HT-29 (cell line): ENCODE measurements at places on chromosomes 3 and 15.

GRCh38 chr15:79294075-79294474 lies 11.6 kb downstream of the ANKRD34C start:
- DNase-seq = no peak

GRCh38 chr15:83207660-83208366 lies at the start of gene HDGFL3:
Gene HDGFL3 (minus strand): TSS chr15:83207823. CDS start chr15:83207414, 409 bp downstream.
- DNase-seq = no peak

- DNase-seq = peak; percentile 76
Measured at GRCh38 chr3:57971975-57972374, 36.2 kb upstream of the FLNB start.

DNA sequence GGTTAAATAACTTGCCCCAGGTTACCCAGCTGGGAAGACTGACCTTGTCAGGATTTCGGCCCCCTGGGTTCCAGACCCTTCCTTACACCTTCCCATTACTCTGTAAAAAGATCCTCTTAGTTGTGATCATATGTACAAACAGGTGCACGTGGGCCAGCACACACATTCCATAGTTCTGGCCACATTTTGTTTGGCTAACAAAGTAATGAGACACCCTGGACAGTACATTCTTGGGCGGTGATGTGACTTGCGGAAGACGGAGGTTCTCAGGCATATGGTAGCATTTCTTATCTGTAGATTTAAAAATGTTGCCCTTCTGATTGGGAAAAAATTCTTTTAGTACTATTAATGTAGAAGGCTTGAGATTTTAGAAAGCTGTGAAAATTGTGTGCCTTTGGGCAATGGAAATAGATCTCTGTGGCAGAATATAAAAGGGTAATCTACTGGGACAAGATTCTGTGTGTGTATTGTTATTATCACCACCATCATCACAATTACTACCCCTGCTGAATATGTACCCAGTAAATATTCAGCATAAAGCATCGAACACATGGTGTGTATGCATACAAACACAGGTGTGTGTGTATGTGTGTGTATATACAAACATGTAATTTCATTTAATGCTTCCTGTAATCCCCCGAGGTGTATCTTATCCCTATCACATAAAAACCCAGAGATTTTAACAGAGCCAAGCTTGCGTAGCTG lies 205.4 kb upstream of the UBE2E1 start:
- DNase-seq = no peak

GRCh38 chr3:143000528-143000927 lies 842 bp upstream of the U2SURP start:
- peak; percentile 58 for DNase-seq

DNA sequence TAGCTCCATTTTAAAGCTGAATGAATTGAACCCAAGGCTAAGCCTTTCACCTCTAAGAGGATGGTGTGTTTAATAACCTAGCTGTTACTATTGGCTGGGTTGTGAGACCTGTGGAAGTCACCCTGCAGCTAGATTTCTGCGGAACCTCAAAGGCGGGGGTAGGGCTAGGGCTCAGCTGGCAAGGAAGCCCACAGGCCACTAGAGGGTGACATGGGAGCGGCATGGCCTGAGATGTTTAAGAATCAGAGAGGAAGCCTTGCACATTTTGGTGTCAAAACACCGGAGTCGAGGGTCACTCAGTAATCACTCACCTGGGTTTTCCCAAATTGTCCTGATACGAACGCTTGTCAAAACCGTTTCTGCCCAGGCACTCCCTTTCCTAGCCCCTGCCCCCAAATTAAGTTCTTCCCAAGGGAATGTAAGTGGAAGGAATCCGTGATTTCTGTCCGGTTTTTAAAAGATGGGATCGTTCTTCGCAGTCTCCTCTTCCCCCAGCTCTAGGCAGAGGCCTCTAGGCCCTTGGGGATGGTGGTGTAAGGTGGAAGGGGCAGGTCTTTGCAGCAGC lies 3.8 kb upstream of the ACAD9 start:
- DNase-seq = peak; percentile 66

GRCh38 chr15:45431511-45431910 lies 53.2 kb upstream of the GATM start:
- no peak for DNase-seq

GRCh38 chr15:58247855-58248842 lies 110.0 kb downstream of the AQP9 start:
- DNase-seq = no peak

DNA sequence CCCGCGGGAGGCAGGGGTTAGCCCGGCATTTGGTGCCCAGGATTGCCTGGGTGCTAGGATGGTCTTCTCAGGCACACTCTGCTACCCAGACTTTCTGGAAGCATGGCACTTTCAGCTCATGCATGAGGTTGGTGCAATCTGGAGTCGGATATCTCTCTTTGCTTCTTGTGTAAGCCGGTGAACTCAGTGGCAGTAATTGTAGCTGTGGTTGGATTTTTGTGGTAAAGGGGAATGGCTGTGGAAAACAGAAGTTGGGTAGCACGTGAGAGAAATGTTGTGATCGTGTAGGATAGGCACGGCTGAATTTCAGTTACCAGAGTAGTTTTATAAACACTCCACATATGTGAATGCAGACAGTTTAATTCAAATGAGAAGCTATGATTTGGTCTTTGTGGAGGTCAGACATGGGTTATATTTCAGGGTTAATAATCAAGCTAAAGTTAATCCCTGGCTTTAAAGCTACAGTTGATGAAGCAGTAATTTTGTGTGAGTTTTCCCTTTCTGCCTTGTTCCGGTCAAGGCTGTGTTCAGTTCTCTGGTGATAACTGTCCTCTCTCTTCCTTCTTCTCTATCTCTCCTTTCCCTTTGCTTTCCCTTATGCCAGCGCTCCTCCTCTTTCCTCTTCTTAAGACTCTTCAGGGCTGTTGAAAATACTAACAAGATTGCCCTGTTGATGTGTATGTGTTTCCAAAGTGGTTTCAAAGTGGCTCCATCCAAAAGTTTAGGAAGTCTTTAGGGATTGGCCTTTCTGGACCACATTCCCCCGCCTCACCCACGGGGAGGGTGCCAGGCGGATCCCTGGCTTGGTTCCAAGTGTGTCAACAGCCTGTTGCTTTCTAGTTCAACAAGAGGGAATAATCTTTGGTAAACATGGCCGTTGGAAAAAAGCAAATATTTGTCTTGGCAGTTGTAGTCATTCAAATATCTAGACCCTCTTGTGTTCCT lies 404.6 kb upstream of the C2CD4B start:
- peak; percentile 82 for DNase-seq

- no peak for DNase-seq
Measured at GRCh38 chr3:43540624-43541023, 81.2 kb downstream of the ANO10 start.

DNA sequence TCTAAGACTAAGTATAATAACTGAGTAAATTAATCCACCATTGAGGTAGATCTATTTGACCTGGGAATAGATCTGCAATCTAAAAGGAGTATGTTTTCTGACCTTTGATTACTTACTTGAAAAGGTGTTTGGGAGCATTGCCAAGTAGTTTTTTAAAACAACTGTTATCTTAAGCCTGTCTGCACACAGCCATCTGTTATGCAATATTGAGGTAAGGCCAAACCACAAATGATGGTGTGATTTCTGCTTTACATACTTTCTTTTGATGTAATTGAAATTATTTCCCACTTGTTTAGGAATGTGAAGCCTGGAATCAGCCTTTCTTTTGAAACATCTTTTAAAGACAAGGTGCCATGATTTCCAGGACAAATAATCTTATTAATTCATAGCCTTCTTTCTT lies 274.0 kb downstream of the BBX start:
- DNase-seq = peak; percentile 61

GRCh38 chr3:176992565-176992964 lies 204.7 kb downstream of the TBL1XR1 start:
- DNase-seq = no peak

DNA sequence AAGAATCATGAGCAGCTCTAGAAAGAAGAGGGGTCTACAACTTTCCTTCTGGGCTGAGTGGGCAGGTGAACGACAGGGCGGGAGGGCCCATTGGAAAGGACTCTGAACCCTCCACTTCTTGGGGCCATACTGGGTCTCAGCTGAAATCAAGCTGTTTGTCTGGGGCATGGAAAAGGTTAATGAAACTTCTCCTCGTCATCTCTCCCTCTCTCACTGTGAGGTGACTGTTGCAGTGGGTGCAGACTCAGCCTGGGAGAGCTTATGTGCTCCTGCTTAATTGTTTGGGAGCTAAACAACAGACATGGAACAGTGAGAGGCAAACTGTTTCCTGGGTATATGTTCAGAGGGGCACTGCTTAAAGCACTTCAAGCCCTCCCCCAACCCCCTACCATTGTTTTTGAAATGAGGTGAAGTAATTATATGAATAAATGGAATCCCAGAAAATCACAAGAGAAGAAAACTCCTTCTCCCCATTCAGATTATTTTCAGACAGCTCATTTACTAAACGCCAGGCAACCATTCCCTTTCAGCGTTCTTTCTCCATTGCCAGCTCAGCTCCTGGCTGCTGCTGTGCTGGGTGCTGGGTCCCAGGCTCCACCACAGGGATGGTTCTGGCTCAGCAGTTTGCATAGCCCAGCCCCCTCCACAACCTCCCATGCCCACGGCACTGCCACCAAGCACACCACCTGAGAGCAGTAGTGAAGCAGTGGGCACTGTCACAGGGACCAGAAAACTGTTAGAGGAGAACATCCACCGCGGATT lies 444.9 kb upstream of the TBL1XR1 start:
- no peak for DNase-seq

DNA sequence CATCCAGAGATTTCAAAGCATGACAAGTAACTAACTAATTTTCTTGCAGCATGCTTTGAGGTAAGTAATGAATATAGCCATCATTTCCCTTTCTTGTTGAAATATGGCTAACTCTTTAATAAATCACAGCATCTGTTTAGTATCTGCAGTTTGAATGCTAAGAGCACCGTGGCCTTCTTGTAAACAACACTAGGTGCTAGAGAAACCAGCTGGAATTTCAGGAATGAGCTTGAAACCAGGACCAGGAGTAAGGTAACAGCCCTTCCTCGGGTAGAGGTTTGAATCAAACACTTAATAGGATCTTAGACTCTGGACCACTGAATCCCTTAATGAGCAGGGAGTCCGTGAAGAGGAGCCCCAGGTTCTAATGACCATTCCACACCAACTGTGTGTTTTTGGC lies 13.6 kb downstream of the CALML4 start:
- no peak for DNase-seq

DNA sequence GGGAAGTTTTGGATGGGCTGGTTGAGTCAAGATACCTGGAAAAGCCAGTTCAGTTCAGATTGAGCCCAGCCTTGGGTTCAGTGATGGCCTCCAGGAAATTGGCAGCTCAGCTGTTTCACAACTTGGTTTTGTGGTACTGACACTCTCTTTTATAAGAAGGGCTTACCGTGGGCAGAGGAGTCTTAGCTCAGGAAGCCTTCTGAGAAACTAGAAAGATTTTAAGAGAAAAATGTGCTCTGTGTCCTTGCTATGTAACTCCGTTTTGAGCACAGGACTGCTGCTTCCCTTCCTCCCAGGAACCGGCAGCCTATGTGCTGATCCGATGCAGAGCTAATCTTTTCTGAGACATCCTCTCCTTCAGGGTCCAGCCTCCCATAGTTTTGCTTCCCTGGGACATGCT lies 46.6 kb upstream of the RASGRP1 start:
- no peak for DNase-seq

DNA sequence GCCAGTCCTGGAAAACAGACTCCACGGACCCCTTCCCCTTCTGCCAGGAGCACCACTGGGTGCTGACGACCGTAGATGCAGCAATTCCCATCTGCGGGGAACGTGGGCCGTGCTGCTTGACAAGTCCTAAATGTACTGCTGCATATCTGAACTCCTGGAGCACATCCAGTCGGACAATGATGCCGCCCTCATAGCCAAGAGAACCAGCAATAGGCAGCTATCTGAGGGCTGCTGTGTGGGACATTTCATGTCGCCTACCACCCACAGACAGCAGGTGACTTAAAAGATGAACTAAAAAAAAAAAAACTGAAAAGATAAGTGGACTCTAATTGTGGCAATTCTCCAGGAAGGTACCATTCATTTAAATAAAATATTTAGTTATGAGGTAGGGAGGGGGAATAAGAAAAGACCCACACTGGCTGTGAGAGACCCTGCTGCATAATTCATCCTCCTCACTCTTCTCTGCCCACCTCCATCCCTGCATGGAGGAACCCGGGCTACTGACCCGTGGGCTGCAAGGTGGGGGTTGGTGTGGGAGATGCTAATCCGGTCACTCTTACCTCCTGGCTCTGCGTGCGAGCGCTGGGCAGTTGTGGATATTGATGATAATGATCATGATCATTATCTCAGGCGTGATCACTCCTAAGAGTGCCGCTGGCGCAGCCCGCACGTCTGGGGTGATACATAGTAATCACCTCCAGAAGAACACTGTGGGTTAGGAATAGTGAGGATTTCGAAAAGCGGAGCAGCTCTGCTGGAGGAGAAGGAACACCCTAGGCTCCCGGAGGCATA lies 28.3 kb downstream of the ALS2CL start:
- no peak for DNase-seq

DNA sequence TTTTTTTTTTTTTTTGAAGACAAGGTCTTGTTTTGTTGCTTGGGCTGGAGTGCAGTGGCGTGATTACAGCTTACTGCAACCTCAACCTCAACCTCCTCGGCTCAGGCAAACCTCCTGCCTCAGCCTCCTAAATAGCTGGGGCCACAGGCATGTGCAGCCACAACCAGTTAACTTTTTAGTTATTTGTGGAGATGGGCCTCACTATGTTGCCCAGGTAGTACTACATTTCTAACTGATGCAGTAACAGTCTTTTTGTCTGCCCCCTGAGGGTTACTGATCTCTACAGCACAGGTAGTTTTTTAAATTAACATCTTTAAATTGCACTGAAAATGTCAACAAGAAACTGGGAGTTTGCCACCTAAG lies 3.4 kb upstream of the LMLN start:
- no peak for DNase-seq

- no peak for DNase-seq
Measured at GRCh38 chr3:72582211-72582878, 265.9 kb downstream of the SHQ1 start.

- no peak for DNase-seq
Measured at GRCh38 chr3:48628277-48629017, 6.8 kb downstream of the SLC26A6 start.

DNA sequence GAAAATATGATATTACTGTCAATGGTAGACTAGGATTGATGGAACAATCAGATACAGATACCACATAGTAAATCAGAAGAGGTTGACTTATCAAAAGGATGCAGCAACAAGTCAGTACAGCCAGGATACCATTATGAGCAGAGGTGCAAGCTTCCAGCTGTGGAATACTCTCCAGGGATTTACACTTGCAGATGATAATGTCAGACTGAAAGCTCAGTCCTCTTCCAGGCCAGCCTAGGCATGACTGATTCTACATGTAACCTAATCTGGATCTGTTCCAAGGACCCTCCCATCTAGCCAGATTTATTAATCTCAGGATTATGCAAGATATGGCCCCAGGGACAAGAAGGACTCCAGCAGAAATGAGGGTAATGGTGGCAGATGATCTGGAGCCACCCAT lies 8.2 kb downstream of the FILIP1L start:
- no peak for DNase-seq

- no peak for DNase-seq
Measured at GRCh38 chr3:149199474-149199873, 22.2 kb downstream of the CP start.

- peak; percentile 60 for DNase-seq
Measured at GRCh38 chr15:72184165-72184811, 13.3 kb downstream of the GRAMD2A start.
